ENCODE measurements at places on chromosomes 4 and X.

DNA sequence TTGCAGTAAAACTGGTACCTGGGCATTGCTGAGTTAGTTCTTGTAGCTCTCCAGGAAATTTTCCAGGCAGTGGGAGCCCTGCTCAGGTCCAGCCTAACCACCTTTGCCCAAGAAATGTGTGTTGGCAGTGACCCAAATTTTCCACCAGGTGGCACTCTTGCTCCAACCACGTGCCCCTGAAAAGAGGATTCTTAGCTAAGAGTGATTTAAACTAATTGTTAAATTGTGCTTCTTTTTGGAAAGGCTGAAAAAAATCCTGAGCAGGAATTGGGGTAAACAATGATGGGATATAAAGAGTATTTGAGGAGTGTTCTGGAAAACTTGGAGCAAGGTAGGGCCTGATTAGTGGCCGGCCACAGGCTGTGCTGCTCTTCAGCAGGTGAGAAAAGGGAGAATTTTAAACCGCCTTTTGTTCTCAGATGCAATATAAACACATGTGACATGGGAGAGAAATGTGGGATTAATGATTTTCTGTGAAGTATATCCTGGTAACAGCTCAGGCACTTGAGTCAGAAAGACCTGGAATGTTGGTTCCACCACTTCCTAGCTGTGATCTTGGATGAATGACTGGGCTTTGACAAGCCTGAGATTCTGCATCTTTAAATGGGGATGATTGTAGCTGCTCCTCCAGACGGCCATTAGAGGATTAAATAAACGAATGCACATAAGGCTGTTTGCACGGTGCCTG lies 219.6 kb downstream of the PTTG2 start:
- no peak for DNase-seq

GRCh38 chrX:86171366-86171765 lies 23.1 kb downstream of the DACH2 start:
- DNase-seq = no peak

GRCh38 chr4:42464550-42465094 lies 67.3 kb downstream of the SHISA3 start:
- DNase-seq = no peak

- DNase-seq = no peak
Measured at GRCh38 chrX:125895518-125895917, 270.6 kb downstream of the DCAF12L2 start.

DNA sequence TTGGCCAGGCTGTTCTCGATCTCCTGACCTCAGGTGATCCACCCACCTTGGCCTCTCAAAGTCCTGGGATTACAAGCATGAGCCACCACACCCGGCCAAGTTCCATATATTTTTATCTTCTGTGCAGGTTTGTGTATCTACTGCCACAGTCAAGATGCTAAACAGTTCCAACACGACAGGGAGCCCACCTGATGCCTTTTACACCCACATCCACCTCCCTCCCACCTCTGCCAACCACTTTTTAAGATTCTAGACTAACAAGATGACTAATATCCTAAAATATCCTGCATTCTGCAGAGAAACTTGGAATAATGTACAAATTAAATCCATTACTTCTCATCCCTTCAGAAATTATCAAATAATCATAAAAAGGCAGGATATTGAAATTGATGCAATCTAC lies 19.3 kb upstream of the RPL34 start:
- DNase-seq = no peak
